ENCODE measurements at places on chromosomes 12 and 14.
A peak's percentile ranks its signal among the peaks of the same experiment; 100 is the strongest.

DNA sequence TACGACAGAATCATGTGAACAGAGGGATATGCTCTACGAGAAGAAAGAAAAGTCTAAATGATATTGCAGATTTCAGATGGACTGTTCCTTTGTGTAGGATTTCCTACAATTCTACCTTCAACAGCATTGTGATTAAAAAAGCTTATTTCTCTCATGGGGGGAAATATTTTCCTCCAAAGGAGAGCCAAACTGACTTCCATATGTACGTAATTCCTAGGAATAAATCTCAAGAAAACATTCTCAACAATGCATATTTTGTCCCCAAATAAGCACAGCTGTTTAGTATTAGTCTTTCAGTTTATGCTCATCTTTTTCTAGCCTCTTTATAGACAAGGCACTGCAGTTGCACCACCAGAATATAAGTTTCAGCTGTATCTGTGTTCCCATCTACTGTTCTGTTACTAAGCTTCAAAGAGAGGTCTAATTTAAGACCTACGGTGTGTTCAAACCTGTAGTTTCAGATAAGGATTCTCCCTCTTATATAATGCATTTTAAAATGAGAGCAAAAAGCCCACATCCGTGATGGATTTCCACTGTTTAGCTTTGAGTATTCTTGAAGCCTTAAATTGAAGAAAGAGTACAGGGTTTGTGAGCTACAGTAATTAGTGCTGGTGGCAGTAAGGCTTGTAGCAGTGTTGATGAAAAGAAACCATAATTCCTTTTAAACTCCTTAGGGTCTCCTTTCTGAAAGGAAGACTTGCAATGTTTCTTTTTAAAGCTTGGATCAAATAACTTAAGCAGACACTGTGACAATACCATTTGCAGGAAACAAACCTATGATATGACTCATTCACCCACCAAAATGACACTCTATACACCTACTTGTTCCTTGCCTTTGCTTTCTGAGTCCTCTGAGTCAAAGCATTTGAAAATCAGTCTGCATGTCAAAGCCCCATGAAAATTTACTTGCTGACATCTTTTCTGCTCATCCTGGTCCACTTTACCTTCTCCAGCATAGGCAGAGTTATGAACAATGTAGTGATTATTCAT, 754.1 kb downstream of the NOVA1 start:
- DNase-seq: no peak

DNA sequence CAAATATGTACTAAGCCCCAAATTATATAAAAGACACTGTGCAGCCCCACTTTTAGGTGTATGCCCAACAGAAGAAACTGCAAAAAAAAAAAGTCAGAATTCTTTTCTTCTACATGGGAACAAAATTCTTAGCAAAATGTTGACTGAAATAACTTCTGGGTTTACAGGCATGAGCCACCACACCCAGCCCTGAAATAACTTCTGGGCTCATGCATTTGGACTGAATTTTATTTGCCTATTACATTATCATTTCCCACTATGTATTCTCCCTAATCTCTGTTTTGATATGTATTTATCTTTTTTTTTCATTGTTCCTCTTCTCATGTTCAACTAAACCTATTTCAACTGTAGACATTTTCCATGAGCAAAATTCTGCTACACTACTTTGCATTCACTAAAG, 169.2 kb downstream of the GRIN2B start:
- DNase-seq: no peak

GRCh38 chr12:90682398-90682797, 272.6 kb downstream of the CCER1 start:
- DNase-seq: peak; percentile 86

- no peak for DNase-seq
Measured at GRCh38 chr12:129063600-129063999, 210.3 kb downstream of the GLT1D1 start.

GRCh38 chr12:83172441-83172840, 485.7 kb downstream of the TMTC2 start:
- DNase-seq: no peak

DNA sequence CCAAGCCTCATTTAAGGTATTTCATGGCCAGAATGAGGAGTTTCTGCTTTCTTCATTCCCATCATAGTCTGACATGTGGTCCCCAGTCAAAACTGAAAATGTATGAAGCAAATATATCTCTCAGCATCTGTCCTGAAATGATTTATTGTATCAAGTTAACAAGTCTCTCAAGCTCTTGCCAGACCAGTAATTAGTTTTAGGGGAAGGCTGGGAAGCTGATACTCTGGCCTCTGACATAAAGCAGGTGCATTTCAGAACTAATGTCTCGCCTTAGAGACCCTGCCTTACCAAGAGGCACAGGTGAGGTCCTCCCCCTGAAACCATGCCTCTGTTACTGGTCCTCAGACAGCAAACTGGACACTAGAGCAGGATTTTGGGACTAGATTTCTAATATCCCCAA, 266.5 kb downstream of the SLC15A4 start:
- no peak for DNase-seq

DNA sequence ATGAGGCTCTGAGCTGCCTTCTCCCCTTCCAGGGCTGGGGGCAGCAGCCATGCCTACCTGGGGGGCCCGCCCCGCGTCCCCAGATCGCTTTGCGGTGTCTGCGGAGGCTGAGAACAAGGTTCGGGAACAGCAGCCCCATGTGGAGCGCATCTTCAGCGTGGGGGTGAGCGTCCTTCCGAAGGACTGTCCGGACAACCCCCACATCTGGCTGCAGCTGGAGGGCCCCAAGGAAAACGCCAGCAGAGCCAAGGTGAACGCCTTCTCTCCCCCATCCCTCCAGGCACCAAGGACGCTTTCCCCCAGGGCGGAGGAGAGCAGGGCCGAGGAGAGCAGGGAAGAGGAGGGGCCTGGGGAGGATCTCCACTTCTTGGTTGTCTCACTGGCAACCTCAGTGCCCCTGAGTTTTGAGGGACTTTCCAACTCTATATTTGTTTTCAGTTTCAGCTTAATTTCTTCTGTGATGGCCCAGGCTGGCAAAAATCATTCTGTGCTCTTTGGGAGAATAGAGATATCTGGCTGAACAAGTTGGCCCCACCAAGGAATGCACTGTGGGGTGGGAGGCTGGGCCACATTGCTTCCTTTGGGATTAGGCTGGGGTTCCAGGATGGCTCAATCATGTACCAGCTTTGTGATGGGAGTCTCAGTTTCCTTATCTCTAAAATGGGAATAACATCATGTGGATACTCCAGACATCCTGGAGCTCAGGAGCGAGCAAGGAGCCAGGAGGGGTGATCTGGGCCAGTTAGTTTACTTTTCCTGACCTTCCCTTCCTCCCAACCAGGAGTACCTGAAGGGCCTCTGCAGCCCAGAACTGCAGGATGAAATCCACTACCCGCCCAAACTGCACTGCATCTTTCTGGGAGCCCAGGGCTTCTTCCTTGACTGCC, 1.2 kb downstream of the KHNYN start:
- DNase-seq: no peak

DNA sequence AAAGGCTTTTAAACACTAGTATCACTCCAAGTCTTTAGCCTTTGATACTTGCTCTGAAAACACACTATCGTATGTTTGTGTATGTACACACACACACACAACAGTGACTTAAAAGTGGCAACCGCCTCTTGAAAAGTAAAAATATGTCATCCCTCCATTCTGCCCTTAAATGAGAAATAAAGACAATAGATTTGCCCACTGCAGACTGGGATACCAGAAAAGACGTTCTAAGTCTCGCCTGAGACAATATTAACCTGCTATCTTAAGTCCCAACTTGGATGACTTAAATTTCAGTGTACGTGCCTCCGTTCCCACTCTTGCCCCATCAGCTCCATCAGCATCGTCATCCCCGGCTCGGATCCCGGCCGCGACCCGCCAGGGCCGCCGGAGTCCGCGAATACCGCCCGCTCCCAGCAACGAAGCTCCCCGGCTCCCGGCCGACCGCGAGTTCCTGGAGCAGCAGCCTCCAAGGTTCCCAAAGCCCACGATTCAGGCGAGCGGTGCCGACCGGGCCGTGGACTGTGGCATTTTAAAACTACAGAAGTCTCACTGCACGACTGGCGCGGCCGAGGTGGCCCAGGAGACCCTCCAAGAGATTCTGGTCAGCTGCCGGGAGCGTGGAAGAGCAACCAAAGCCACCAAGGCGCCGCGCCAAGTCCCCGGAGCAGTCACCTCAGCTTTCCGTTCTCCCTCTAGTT, 2.8 kb upstream of the ARID2 start:
- DNase-seq: peak; percentile 97

All from T1000 (cell line).